ENCODE measurements at places on chromosomes 12 and 14.

- DNase-seq: no peak
Observed at GRCh38 chr12:45726603-45727300, 2.8 kb upstream of the ARID2 start.

DNA sequence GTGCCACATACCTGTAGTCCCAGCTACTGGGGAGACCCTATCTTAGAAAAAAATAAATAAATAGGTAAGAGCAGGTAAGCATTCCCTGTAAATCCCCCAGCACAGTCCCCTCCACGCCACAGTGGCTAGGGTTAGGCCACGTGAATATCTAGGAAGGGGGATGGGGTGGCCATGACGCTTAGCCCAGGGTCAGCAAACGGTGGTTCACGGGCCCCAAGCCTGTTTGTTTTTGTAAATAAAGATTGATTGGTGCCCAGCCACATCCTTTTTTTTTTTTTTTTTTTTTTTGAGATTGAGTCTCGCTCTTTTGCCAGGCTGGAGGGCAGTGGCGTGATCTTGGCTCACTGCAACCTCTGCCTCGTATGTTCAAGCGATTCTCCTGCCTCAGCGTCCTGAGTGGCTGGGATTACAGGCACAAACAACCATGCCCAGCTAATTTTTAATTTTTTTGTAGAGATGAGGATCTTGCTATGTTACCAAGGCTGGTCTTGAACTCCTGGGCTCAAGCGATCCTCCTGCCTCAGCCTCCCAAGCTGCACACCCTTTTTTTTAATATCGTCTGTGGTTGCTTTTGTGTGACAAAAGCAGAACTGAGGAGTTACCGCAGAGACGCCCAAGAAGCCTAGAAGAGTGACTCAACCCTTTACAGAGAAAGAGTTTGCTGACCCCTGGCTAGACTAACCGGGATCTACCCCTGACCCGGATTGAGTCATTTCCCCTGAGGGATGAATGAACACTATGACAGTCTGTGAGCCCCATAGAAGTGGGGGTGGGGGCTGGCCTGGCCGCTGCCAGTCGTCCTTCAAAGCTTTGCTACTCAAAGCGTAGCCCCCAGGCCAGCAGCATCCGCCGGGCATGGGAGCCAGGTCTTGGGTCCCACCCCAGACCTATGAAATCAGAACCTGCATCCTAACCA, 113.7 kb upstream of the NCOR2 start:
- DNase-seq: no peak

DNA sequence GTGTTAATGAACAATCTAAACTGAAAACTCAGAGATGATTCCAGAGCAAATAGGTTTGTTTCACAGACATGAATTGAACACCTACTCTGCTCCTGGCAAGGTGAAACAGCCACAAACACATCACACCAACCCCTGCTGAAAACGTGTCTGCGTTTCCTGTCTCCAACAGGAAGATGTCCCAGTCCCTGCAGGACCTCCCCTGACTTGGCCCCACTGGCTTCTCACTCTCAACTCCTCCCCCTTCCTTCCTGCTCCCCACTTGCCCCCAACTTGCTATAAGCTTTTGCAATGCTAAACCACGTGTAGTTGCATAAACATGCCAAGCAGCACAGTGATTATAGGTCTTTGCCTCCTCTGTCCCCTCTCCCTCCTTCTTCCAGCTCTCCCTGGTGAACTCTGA, 567.6 kb downstream of the BCL11B start:
- DNase-seq: peak; percentile 50

- no peak for DNase-seq
Observed at GRCh38 chr12:69415471-69416275, 54.5 kb upstream of the FRS2 start.

DNA sequence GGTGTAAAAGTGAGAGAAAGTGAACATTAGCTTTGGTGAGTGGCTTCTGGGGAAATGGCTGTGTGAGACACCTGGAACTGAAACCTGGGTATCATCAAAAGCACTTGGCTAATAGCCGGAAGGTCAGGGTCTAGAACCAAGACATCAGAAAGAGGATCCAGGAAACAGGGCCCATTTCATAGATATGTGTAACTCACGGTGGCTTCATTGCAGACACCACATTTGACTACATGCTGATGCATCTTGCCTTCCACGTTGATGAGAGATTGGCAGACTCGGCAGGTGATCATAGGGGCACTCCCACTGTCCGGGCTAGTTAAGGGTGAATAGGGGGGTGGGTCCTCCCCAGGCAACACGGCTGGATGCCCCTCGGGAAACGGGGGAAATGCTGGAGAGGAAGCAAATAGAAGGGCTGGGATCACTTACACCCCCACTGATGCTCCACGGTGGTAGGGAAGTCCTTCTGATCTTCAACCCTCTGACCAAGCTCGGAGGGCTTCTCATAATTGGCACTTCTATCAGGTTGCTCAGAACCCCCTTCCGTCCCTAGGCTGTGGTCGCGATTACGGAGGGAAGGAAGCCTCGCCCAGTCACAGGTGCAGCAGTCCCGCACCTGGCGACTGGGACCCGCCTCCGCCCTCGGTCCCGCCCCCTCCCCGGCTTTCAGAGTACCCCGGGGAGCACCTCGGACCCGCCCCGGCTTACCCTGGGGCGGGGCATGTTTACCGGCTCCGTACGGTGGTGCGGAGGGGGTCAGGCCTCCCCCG, 593 bp downstream of the PIP4P1 start:
- DNase-seq: peak; percentile 64

GRCh38 chr14:100406505-100407131, 83.5 kb downstream of the SLC25A47 start:
- no peak for DNase-seq

DNA sequence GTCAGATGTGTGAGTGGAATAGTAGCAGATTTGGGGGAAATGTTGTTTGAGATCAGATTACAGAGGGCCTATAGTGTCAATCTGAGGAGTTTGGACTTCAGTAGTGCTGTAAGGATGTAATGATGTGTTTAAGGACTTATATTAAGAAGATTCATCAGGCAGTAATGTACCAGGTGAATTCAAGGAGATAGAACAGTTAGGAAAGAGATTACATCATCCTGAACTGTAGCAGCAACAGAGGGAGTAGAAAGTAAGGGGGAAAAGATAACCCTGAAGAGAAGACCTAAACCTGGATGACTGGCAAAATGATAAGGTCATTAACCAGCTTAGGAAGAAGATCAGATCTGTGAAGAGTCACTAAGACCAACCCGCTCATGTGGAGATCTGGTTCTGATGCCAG, 349.4 kb downstream of the PDZRN4 start:
- no peak for DNase-seq

GRCh38 chr12:8037046-8037663, 4.6 kb downstream of the FOXJ2 start:
- no peak for DNase-seq

DNA sequence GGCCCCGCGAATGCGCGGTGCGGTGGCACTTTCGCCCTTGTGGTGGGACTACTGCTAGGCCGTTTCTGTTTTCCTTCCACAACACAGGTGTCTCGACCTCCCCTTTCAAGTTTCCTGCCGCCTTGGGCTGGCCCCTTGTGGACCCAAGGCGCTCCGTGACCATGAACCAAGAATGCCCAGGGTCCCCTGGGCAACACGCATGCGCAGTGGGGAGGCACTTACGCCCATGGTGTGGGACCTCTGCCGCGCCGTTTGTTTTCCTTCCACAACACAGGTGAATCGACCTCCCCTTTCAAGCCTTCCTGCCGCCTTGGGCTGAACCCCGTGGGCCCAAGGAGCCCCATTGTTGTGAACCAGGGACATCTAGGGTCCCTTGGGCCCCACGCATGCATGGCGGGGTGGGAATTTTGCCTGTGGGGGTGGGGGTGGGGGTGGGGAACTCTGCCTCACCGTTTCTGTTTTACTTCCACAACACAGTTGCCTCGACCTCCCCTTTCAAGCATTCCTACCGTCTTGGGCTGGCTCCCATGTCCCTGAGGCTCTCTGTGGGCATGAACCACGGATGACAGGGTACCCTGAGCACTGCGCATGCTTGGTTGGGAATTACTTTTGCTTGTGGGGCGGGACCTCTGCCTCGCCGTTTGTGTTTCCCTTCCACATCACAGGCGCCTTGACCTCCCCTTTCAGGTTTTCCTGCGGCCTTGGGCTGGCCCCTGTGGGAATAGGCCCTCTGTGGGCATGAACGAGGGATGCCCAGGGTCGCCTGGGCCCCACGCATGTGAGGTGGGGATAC, 355.1 kb downstream of the ALG10 start:
- no peak for DNase-seq

- DNase-seq: no peak
Observed at GRCh38 chr12:53613821-53614220, 12.4 kb downstream of the ATF7 start.

DNA sequence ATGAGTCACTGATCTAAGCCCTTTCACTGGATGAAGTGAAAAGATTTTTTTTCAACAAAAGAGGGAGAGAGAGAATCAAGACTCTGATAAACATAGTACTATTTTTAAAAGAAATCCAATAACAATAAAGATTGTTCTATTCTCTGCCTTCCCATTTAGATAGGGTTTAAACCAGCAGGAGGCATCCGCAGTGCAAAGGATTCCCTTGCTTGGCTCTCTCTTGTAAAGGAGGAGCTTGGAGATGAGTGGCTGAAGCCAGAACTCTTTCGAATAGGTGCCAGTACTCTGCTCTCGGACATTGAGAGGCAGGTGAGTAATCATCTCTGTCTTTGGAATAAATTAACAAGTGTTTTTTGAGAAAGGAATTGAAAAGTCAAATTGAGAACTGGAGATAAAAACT, 124.9 kb downstream of the DERA start:
- DNase-seq: no peak

DNA sequence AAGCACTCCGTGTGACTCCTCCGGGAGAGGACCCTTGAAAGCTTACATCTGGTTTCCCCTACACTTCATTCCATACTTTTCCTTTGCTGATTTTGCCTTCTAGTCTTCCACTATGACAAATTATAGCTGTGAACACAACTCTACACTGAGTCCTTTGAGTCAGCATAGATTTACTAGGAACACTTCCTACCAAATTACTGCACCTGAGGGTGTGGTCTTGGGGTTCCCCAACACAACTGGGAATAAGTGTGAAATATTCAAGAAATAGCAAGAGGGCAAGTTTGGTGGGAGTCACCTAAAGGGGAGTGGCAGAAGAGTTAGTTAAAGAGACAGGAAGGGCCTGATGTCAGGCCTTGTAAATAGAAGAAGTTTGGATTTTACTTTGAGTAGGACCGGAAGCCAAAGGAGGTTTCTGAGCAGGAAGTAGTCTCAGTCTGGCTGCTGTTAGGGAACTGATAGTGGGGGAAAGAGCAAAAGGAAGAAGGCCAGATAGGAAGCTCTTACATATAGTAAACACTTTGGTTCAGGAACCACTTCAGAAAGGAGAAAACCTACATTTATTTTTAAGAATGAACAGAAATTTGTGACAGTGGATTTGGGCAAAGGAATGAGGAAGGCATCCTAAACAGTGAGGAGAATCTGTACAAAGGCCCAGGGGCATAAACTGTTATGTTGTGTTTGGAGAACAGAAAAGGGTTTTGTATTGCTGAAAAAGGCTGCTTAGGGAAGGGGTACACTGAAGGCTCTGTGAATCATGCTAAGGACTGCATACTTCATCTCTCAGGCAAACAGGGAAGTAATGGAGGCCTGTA, 14.2 kb downstream of the SEL1L start:
- no peak for DNase-seq

GRCh38 chr14:54567224-54567638, 303 bp downstream of the SAMD4A start:
- DNase-seq: no peak

- peak; percentile 2 for DNase-seq
Observed at GRCh38 chr12:28253161-28253641, 62.9 kb downstream of the CCDC91 start.

GRCh38 chr12:99042226-99042625, 397.1 kb downstream of the APAF1 start:
- DNase-seq: no peak

DNA sequence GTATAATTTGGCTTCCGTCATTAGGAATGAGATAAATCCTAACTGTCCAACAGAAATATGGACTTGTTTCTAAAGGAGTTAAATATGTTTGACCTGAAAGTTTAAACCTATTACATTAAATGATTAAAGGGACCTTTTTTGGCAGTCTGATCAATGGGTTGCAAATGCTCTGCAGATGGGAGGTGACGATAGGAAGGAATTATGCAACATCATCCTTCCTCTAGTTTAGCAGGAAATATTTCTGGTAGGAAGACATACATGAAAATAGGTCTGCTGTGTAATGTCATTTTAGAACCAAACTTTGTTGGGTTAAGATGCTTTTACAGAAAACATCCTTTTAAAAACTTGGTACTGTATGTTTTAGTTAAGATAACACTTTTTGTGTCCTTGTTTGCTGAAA, 2.6 kb downstream of the LRRC10 start:
- DNase-seq: no peak

GRCh38 chr12:52149651-52150241, 42.1 kb downstream of the KRT80 start:
- DNase-seq: no peak

GRCh38 chr12:111359231-111359913, 9.5 kb downstream of the PHETA1 start:
- no peak for DNase-seq

DNA sequence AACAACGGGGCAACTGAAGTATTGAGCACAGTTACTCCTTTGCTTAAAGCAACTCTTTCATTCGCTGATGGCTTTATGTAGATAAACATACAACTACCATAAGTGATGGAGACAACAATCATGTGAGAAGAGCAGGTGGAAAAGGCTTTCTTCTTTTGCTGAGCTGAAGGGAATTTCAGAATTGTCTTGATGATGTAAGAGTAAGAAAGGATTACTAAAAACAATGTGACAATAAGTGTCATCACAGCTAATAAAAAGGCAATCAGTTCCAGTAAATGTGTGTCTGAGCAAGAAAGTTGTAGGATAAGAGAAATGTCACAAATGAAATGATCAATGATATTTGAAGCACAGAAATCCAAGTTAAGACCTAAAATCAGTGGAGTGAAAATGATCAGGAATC, 647 bp downstream of the OR6C70 start:
- DNase-seq: no peak

DNA sequence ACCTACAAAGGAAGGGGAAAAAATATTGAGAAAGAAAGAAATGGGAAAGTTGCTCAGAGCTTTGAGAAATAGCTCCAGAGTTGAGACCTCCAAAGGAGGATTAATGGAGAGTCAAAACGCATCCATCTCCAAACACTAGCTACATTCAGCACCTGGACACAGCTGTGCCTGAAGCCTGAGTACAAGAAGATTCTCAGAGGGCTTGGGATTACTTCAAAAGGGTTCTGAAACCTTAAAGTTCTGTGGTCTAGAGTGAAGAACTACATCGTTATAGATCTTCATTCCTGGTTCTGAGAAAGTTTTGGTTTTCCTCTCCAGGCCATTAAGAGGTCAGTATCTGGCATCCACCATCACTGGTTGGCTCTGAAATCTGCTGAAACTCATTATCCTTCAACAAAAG, 10.5 kb upstream of the TMED10 start:
- no peak for DNase-seq

- peak; percentile 12 for DNase-seq
Observed at GRCh38 chr14:100025111-100025510, 40.1 kb upstream of the EVL start.

GRCh38 chr12:80129895-80130530, 30.7 kb downstream of the OTOGL start:
- DNase-seq: no peak

- no peak for DNase-seq
Observed at GRCh38 chr12:88310666-88311065, 168.6 kb downstream of the TMTC3 start.

- DNase-seq: no peak
Observed at GRCh38 chr14:55333711-55334485, 62.7 kb downstream of the FBXO34 start.

GRCh38 chr12:15196221-15196620, 25.0 kb downstream of the RERG start:
- no peak for DNase-seq
